ENCODE measurements at places on chromosomes 4 and X. TPM values are rescaled to one million over a fixed set of nuclear protein-coding genes. Genes with fewer than 3 reads are reported as not detected.

Gene NPY2R
- total RNA-seq = 0.65 TPM

Gene GLOD5
- total RNA-seq = not detected

Gene AVPR2
- total RNA-seq = 5.3 TPM

Gene ZNF711
- total RNA-seq = 0.57 TPM

Gene MMRN1
- total RNA-seq = 26.2 TPM

Gene TIMM17B
- 14.3 TPM for total RNA-seq

Gene VSIG4
- total RNA-seq = 202 TPM

Gene SPANXB1
- total RNA-seq = not detected

Gene COX7B2
- total RNA-seq = not detected

Gene TLR1
- total RNA-seq = 36.7 TPM

Gene RAB39B
- total RNA-seq = not detected

Gene CCNA2
- 1.7 TPM for total RNA-seq

Gene SLC2A9
- 4.6 TPM for total RNA-seq

Gene TMPRSS11B
- not detected for total RNA-seq

Gene PABPC1L2B
- total RNA-seq = not detected

Gene AFP
- total RNA-seq = not detected

Gene TASL
- 3.5 TPM for total RNA-seq

Gene GPR173
- total RNA-seq = 1.1 TPM

Gene ZNF280C
- total RNA-seq = 5.5 TPM

Gene IBSP
- total RNA-seq = not detected

Gene REPS2
- total RNA-seq = 3.3 TPM

All from subcutaneous adipose tissue (tissue), 4 donors.